T-helper 9 cell (primary cell): ENCODE measurements at places on chromosomes 7 and 10.

DNA sequence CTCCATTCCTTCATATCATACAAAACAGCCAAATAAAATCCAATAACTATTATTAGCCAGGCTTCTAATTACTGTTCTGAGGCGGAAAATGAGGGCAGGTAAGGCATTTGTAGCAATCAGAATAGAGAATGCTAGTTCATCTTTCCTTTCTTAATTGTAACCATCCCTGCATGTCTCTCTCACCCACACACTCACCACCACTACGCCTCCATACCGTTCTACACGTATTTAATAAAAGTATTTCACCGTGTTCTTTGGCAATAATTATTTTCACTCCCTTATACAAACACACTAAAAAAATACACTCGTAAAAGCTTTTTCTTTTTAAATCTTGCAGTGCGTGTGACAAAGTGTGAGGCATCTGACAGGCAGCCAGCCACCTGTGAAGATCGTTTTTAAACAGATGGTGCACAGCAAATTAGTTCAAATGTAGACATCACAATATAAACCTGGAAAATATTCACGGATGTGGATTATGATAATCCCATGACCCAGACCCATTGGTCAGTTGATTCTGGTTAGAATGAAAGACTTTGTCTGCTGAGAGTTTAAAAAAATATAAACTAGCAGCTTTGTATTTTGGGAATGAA, 653.6 kb downstream of the REEP3 start:
- no peak for DNase-seq

- no peak for DNase-seq
Observed at GRCh38 chr7:107108793-107109371, 59.9 kb upstream of the HBP1 start.

- no peak for DNase-seq
Observed at GRCh38 chr10:33719005-33719703, 384.7 kb upstream of the NRP1 start.

- DNase-seq, result no peak
Observed at GRCh38 chr10:89814278-89814677, 112.9 kb downstream of the KIF20B start.

DNA sequence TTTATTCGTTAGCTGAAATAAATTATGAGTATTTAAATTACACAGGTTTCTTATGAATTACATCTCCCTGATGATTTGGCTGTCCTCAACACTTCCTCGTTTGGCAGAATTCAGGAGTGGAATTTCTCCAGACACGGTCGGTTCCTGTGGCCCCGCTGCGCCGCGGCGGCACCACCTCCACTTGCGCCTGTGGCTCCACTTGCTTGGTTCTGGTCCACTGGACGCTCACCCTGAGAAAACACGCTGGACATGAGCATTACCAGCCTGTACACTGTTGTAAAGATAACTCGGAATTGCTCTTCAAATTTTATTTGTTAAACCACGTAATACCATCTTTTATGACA, 85.3 kb downstream of the ZNF33B start:
- no peak for DNase-seq

GRCh38 chr7:137772748-137773147, 74.0 kb downstream of the DGKI start:
- DNase-seq, result no peak
